Ureter (tissue), 1 donor: ENCODE measurements at places on chromosomes 2 and 18.

- no peak for DNase-seq
Observed at GRCh38 chr2:9703085-9703678, 72.4 kb upstream of the YWHAQ start.

DNA sequence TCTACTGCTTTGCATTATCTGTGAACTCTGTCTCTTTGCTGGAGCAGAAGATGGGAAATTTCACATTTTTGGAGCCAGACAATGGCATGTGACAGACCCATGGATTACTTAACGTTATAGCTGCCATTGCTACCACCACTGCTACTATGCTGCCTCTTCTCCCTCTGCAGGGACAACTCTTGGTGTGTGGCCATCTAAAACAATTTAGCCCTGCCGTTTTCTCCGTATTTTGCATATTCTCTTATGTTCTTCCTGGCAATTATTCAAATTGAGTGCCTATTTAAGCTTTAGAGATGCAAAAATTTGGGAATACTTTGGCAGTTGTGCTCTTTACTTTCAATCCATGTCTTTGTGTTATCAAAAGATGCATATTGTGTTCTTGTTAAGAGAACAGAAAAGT is 386.8 kb downstream of the XIRP2 start:
- DNase-seq = no peak

DNA sequence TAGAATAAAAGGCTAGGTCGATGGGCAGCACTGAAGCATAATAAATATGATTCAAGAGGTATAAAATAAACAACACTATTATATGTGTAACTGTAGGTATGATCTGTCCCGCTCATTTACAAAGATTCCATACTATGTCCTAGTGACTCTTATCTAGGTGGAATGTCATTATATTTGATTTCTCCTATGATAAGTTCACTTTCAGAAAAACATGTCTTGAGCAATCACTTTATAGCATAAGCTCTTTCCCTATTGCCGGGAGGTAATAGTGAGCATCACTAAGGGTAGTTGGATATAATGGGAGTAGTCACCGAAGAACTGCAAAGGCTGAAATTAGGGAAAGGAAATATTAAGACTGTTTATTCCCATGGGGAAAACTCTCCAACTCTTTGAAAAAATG is 330.3 kb upstream of the THUMPD2 start:
- no peak for DNase-seq

DNA sequence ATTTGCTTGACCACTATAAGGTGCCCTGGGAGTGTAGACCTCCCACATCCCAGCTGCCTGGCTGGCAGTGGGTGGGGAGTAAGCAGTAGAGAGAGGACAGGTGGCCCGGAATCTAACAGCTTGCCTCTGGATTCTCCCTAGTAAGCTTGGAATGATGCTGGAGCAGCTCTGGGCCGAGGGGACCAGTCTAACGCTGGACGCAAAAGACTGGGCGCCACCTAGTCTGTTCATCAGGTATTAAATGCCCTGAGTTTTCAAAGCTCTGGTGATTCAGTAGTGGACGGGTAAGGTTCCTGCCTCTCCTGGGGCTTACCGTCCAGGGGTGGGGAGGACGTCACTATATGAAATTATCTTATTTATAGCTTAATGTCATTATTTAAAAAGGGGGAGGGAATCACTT is 648 bp upstream of the LYPD6B start:
- no peak for DNase-seq

DNA sequence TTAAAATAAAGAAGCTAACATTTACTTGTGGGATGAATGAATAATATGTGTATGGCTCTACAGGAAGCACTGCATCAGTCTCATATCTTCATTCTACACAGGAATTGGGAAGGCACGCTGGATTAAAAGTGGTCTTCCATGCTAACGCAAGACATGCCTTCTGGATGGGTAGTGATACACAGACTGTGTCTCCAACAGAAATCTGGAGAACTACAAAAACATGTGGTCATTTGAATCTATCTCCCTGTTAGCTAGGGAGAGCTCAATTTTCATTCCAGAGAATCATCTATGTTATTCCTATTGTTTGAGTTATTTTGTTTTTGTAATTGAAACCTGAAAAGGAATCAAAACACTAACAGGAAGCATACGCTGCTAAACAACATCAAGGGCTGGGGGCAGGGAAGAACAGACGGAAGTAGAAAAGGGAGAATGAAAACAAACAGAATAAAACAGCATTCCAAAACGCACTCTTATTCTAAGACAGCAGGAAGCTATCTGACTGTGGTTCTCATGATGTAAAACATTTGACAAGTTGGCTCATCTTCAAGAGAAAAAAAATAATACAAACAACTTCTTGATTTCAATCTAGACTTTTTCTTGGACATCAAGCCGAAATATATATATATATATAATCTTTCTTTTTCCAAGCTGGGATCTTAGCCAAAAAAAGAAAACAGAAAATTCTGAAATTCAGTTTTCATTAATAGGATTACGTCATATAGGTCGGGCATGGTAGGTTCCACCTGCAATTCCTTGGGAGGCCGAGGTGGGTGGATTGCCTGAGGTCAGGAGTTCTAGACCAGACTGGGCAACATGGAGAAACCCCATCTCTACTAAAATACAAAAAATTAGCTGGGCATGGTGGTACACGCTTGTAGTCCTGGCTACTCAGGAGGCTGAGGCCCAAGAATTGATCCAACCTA is 31.5 kb upstream of the ASNSD1 start:
- no peak for DNase-seq

DNA sequence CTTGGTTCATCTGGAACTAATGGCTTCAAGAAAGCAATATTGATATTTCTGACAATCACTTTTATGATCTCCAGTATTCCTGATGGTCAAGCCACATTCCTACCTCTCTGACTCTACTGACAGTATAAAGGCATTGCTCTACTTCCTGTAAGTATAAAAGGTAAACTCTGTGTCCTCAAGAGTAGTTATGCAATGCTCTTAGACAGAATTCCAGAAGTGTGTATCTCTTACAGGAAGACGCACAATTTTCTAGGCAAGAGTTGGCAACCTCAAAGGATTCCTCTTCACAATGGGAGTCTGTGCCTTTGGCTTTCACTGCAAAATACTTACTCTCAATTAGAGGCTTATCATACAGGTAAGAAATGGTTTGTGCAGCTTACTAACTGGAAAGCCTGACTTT is 100.1 kb downstream of the THADA start:
- DNase-seq = no peak

- no peak for DNase-seq
Observed at GRCh38 chr2:12005886-12006681, 259.7 kb downstream of the LPIN1 start.

GRCh38 chr2:23404426-23404825 is 19.4 kb downstream of the KLHL29 start:
- DNase-seq = peak; percentile 66

DNA sequence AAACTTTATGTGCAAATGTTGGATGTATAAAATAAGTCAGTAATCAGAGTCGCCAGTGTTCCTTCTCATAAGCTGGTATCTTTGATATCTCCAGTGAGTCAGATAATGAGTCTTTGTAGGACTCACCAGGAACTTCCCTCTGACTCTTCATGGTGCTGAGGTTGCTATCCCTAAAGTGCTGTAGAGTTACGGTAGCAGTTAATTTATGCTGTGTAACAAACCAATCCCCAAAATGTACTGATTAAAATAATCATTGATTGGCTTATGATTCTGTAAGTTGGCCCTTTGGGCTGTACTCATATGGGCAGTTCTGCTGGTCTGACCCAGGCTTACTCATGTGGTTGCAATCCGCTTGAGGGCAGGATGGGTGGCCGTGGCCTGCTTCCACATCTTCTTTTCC is 43.8 kb downstream of the MAIP1 start:
- no peak for DNase-seq

DNA sequence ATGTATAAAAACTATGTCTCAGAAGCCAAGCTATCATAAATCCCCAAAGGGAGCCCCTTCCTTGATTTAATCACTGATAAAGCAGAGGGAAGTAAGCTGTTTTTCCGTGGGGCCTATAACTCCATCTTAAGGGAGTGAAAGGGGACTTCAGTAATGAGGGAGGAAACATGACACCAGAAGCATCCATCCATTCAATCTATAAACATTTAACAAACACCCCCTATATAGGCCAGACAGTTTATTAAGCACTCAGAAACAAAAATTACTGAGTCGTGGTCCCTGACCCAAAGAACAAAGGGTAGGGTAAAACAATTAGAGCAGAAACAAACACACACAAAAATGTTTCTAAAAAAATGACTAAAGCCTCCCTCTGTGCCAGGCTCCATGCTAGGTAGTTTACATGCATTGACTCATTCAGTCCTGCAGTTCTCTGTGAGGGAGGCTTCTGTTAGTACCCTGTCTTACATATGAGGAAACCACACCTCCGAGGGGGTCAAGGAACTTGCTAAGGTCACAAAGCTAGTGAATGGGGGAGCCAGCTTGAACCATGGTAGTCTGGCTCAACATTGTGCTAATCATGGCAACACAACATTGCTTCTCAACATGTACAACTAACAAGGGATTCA is 472.1 kb downstream of the CDH2 start:
- no peak for DNase-seq

- DNase-seq = no peak
Observed at GRCh38 chr2:80894486-80894885, 589.9 kb upstream of the LRRTM1 start.

- DNase-seq = no peak
Observed at GRCh38 chr2:234444242-234444730, 52.6 kb downstream of the ARL4C start.

GRCh38 chr2:219173176-219173575 is 3.3 kb upstream of the SLC23A3 start:
- DNase-seq = no peak

- no peak for DNase-seq
Observed at GRCh38 chr2:188734691-188735090, 239.5 kb upstream of the COL3A1 start.

GRCh38 chr18:13191779-13192178 is 26.8 kb upstream of the LDLRAD4 start:
- DNase-seq = no peak

- DNase-seq = peak; percentile 15
Observed at GRCh38 chr18:76674596-76674995, 147.8 kb upstream of the ZNF236 start.

DNA sequence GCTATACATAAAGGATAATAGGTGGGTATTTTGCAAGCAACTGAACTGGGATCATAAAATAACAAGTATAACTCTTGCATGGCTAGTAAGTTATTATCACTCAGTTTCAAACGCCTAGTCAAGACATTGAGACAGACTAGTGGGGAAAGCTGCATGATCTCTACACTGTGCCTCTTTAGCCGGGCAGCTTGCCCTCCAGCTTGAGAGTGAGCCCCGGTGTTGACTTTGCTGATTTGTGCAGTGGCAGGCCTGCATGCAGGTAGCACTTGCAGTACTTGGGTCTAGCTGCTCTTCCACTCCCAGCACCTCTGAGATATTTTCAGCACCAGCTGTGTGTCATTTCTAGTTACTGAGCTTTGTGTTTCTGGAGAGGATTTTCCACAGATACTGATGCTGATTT is 118.8 kb upstream of the DAPL1 start:
- DNase-seq = no peak

- DNase-seq = no peak
Observed at GRCh38 chr2:166332106-166332505, 43.6 kb downstream of the SCN9A start.

GRCh38 chr2:176115883-176116813 is at the start of gene HOXD10:
Gene HOXD10, plus strand, starts transcription at chr2:176116778. Its CDS starts 56 bp downstream, at chr2:176116834.
- peak; percentile 79 for DNase-seq

GRCh38 chr18:75377258-75377657 is 50.2 kb downstream of the SMIM21 start:
- no peak for DNase-seq

GRCh38 chr2:43318791-43319190 is 92.4 kb upstream of the ZFP36L2 start:
- DNase-seq = no peak

- DNase-seq = no peak
Observed at GRCh38 chr18:29326214-29326613, 1149.3 kb upstream of the CDH2 start.

DNA sequence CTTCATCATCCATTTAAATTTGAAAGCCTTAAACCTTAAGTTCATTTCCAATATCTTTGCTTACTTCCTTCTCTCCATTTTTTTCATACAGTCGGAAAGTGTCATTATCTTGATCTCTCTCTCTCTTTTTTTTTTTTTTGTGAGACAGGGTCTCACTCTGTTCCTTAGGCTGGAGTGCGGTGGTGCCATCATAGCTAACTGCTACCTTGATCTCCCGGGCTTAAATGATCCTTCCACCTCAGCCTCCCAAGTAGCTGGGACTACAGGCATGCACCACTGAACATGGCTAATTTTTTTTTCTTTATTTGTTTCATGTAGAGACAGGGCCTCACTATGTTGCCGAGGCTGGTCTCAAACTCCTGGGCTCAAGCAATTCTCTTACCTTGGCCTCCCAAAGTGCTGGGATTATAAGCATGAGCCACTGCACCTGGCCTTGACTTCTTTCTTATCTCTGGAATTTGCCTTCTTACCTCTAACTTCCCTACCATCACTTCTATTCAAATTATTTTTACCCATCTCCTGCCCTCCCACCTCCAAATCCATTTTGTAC is 222.2 kb downstream of the MYCN start:
- no peak for DNase-seq

DNA sequence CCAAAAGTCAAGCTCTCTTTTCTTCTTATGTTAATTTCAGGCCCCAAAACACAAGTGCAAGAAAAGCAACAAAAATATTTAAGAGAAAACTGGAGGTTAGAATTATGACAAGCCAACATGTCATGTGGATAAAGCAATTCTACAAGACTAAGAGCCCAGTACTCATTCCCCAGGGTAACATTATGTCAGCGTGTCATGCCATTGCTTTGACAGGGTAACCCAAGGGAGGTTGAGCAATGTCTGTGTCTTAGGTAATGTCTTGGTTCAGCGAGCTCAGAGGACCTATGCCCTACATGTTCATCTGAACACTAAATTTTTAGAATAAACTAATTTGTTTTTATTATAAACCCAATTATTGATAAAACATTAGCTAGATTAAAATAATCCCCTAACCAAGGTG is 173.2 kb upstream of the ZNF804A start:
- DNase-seq = no peak

- DNase-seq = no peak
Observed at GRCh38 chr2:60966507-60967405, 50.8 kb upstream of the PEX13 start.

DNA sequence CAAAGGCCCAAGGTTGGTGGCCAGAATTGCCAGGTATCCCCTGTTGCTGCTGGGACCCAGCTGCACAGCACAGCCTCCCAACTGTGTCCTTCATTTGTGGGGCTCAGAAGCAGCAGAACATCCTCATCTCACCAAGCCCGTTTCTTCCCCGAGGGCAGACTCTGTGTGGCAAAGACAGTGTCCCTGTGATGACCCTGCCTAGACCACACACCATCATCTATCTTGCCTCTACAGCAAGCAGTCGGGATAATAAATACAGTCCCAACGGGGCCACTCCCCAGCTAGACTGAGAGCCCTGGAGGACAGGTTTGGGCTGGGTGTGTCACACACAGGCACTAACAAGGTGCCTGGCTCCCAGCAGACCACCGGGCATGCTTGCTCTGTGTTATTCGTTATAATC is 93.4 kb downstream of the PTGR3 start:
- DNase-seq = peak; percentile 35

DNA sequence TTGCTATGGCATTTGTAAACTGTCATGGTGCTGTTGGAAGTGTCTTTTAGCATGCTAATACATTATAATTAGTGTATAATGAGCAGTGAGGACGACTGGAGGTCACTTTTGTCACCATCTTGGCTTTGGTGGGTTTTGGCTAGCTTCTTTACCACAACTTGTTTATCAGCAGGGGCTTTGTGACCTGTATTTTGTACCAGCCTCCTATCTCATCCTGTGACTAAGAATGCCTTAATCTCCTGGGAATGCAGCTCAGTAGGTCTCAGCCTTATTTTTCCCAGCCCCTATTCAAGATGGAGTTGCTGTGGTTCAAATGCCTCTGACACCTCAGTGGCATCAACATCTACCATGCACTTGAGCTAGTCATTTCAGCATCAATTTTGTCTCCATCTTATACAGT is 29.7 kb downstream of the LYPD6 start:
- DNase-seq = no peak
